ENCODE measurements at places on chromosomes 3 and 15. TPM values are rescaled to one million over a fixed set of nuclear protein-coding genes. Genes with fewer than 3 reads are reported as not detected.
A peak's percentile ranks its signal among the peaks of the same experiment; 100 is the strongest.

LYZL4 gene
- polyA plus RNA-seq = not detected

GRCh38 chr15:48084759-48085590 lies 35.8 kb upstream of the SLC24A5 start:
- DNase-seq = no peak

GRCh38 chr15:41513506-41514227 lies at the start of gene LTK:
TSS of gene LTK (minus strand) at chr15:41513827. CDS start at chr15:41513709, 118 bp downstream.
- DNase-seq = no peak

DNA sequence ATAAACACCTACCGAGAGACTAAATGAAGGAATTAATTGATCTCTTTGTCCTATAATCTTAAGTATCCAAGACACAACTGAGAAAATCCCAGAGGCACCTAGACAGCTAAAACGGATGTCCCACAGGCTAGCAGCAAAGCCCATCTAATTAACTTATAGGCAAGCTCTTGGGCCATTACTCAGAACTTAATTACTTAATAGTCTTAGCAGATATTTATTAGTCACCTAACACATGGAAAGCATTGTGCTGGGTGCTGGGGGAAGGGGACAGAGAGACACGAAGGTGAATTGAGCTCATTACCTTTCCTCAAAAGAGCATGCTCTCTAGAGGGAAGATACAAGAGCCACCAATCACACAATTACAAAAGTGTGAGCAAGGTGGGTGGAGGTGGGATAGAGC lies 189.8 kb upstream of the PROK2 start:
- DNase-seq = no peak

GRCh38 chr3:168620854-168621253 lies 525.1 kb upstream of the GOLIM4 start:
- DNase-seq = no peak

DNA sequence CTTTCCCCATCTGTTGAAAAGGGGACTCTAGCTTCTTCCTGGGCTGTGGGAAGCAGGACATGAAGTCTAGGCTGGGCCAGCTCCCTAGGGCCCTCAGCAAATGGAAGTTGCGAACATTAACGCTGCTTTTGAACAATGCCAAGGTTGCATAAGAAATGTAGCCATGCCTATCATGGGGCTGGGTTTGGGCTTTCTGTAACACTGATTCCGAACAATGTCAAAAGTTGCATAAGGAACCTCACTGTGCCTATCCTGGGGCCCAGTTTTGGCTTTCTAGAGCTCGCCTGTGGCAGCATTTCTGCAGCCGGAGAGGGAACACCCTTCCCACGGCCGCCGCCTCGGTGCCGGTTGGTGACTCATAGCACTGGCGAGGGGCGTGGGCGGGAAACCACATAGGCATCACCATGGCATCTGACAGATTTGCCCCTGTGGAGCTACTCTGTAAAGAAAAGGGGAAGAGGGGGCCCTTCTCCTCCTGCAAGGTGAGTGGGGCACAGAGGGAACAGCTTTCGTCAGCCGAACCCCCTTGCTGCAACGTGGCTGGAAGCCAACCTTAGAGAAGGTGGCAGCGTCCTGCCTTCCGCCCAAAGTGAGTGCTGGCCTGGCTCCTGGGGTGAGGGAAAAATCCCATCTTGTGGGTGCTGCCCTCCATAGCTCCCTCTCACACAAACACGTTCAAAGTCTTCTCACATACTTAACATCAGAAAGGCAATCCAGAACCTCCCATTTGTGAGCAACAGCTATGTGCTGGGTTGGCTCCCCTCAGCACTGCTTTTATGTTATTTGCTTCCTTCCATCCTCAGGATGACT lies 46.6 kb upstream of the ATP2B2 start:
- DNase-seq = no peak

DNA sequence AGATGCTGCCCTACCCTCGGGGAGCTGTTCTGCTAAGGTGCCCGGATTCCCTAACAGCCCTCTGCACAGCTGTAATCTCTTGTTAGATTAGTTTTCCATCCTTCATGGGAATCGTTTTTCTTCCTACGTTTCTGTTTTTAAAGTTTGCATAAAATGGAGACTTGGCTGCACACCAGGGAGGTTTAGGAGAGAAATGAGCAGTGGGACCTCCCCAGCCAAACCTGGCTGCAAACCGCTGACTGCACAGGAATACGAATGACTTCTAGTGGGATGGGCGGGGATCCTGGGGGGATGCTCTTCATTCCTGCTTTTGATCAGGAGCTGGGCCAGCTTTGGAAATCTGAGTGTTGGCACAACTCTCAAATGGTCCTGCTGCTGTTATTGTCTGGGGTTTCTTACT lies 77.5 kb downstream of the THSD4 start:
- DNase-seq = peak; percentile 5

DNA sequence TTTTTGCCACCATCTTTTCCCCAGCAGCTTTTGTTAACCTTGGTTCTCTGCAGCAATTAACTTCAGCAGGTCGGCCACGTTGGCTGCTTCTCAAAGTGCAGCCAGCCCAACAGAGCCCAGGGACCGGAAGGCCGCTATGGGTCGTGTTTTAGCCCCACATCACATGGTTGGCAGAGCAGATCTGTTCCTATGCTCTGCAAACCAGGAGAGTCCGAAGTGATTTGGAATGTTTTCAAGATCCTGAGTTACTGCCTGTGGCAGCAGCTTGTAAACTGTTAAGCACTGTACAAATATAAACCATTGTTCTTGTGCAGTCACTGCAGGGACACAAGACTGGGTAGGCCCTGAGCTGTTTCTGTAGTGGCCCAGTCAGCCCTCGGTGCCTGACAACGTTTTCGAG lies 69.6 kb upstream of the MYZAP start:
- no peak for DNase-seq

TGM5 gene
- polyA plus RNA-seq = not detected

DNA sequence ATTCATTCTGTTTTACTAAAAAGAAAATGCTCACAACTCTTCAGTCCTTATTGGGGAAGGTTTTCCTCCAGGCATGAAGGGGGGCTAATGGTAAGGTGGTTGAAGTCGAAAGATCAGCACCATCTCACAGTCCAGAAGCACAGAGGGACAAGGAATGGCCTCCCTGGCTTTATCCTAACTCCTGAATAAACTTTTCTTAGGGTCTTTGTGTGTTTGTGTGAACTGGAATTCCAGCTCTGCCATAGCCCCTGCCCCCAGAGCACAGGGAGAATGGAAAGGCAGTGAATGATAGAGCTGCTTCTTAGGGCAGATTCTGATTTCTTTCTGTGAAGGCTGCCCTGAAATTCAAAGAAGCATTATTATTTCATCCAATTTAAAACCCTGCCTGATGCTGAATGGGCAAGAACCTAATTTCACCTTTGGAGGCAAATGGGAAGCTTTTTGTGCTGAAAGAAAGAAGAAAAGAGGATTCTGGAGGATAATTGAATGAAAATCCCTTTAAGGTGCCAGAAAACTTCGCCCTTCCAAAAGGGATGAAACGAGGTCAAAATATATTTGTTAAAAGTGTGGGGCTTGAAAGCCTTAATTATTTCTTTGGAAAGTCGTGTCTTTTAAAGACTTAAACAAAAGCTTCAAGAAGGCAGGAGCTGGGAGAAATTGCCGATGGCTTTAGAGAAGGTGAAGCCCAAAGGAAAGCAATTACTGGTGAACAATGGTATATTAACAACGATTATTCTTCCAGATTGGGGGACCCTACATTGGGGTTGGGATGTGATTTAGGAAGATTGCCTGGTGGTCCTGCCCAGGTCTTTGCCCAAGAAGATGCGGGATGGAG lies 259.9 kb upstream of the RGMA start:
- no peak for DNase-seq

RTP3 gene
- 18.1 TPM for polyA plus RNA-seq

DNA sequence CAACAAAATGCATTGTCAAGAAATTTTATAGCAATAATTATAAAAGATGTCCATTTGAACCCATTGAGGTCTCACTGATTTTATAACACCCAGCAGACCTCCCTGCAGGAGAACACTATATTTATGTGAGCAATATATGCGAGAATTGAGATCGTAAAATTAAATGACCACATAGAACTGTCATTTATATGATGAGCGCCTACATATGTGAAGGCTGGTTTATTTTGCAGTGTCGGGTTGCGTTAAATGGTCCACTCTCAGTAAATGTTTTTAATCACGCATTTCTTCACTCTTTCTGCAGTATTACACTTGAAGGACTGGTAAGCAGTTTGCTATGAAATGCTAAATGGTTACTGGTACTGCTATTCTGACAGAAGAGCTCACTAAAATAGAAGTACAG lies 408.5 kb upstream of the AGTR1 start:
- DNase-seq = no peak

FBN1 gene
- polyA plus RNA-seq = 4.9 TPM

SH2D7 gene
- not detected for polyA plus RNA-seq

DNA sequence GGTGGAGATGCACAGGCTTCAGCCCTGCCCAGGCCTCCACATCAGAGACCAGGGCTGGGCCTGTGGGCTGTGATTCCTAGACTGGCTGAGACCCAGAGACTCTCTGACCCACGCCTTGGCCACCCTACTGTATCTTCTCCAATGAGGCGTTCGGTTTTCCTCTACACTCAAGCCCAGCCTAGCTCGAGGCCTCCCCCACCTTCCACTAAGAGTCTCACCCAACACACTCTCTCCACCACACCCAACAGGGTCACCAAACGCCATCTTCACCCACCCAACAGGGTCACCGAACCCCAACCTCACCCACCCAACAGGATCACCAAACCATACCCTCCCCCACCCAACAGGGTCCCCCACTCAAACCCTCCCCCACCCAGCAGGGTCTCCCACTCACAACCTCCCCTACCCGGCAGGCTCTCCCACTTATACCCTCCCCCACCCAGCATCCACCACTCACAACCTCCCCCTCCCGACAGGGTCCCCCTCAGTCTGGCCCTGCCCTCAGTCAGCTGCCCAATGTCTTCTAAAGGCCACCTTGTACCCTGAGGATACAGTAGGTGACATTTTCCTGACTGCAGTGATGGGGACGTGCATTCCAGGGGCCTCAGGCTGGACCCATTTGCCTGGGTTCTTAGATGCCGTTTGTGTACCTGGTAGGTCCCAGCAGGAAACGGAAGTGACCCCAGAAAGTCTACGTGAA lies 20.4 kb downstream of the CFAP100 start:
- no peak for DNase-seq

EHHADH gene
- polyA plus RNA-seq = 72.5 TPM

- no peak for DNase-seq
These were observed 54.4 kb upstream of the THUMPD3 start for GRCh38 chr3:9308298-9308990.

SLC12A8 gene
- polyA plus RNA-seq = 3.5 TPM

LRTM1 gene
- not detected for polyA plus RNA-seq

- no peak for DNase-seq
These were observed 22.7 kb upstream of the ATP2B2 start for GRCh38 chr3:10528046-10528445.

MELTF gene
- 0.14 TPM for polyA plus RNA-seq
